Endothelial cell (in vitro differentiated cells): ENCODE measurements at places on chromosomes 11 and 22.

DNA sequence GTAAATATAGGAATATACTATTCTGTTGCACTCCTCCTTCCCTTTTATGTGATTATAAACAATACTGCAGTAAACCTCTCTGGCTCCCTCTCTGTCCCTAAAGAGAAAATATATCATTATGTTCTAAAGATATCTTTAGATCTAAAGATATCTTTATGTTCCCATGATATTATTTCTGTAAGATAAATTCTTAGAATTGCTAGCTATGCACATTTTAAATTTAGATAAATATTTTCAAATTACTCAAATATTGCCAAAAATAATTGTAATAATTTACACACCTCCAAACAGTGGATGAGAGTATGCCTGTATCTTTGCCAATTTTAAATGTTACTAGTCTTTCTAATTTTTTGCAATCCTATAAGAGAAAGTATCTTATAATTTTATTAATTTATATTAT lies 10.3 kb upstream of the DEUP1 start:
- DNase-seq, result no peak

DNA sequence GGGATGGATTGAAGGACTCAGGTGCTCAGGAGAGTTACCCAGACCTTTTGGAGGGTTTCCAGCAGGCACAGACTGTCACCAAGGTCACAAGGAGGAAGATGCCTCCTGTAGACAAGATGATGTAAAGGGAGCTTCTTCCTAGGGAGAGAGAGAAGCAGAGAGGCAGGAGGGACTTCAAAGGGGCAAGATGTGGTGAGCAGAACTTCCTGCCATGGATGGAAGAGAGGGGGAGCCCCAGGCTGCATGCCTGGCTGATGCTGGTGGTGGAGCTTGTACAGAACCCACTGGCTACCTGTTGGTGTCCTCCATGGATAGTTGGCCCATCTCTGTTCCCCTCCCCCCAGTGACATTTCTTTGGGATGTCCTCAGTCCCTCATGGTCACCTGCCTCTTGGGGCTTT lies 4.2 kb downstream of the HEPN1 start:
- no peak for DNase-seq

GRCh38 chr11:114061681-114062049 lies 2.2 kb downstream of the ZBTB16 start:
- no peak for DNase-seq

GRCh38 chr22:28604966-28605761 lies 74.5 kb downstream of the TTC28 start:
- DNase-seq, result no peak

- no peak for DNase-seq
These were observed 36.8 kb upstream of the GRIA4 start for GRCh38 chr11:105573091-105573490.

DNA sequence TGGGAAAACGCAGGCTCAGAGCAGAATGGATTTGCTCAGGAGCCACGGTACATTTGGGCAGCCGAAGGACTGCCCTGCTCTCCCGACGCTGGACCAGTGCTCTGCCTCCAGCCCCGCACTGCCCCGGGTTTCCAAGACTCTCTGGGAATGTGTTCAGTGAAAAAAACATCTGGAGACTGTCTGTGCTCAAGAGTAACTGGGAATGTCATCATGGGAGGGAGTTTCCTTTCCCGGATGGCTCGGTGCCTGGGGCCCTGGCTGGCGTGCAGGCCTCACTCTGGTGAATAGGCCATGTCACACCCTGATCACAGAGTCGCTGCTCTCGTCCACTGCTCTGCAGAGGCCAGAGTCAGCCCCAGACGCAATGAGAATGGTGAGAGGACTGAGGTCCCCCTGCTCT lies 9.8 kb upstream of the APOL6 start:
- no peak for DNase-seq

GRCh38 chr11:9803685-9804418 lies 140.0 kb downstream of the SWAP70 start:
- no peak for DNase-seq

DNA sequence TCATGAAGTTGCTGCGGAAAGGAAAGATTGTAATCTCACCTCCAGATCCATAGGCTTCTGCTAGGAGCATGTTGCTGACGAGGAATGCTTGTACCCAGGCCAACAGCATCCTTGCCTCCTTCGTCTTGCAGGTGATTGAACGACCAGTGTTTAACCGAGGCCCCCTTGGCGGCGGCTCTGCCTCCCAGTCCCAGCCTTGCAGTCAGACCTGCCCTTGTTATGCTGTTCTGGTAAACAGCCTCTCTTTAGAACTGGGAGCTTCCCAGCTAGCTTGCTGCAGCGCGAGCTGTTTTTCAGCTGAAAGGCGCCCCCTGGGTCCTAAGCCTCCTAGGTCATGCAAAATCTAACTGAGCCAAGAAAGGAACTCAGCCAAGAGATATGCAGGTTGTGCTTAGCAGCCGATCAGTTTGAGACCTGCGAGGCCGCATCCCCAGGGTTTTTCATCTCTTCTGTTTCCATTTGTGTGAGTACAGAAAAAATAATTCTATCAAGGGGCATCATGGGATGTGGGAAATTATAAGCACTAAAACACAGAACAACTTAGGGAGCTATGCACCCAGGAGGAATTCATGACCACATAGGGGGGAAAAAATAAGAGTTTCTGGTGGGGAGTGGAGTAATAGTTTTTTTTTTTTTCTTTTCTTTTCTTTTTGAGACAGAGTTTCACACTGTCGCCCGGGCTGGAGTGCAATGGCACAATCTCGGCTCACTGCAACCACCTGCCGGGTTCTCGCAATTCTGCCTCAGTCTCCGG lies at the start of gene PIK3IP1:
Gene PIK3IP1 (minus strand): TSS at position 253 of the 754 bp plus-strand sequence. CDS start 144 bp downstream, at position 109.
- DNase-seq, result peak; percentile 79

GRCh38 chr22:47333625-47334024 lies 571.2 kb downstream of the TBC1D22A start:
- no peak for DNase-seq

DNA sequence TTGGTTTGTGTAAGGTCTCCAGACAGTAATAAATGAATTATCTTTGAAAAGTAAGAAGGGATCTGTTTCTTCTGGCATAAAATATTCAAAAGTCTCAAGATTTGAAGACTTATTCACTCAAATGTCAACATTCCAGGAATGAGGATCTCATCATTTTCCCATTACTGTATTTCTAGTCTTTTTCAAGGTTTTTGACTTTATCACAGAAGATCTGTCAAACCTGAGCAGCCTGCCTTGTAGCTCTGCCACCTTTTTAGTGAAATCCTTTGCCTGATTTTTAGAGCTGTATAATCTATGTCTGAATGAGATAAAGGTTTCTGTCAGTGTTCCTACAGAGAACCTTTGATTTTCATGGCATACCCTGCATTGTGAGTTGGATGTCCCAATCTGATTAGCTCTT lies 4.0 kb downstream of the OR51F2 start:
- DNase-seq, result no peak

DNA sequence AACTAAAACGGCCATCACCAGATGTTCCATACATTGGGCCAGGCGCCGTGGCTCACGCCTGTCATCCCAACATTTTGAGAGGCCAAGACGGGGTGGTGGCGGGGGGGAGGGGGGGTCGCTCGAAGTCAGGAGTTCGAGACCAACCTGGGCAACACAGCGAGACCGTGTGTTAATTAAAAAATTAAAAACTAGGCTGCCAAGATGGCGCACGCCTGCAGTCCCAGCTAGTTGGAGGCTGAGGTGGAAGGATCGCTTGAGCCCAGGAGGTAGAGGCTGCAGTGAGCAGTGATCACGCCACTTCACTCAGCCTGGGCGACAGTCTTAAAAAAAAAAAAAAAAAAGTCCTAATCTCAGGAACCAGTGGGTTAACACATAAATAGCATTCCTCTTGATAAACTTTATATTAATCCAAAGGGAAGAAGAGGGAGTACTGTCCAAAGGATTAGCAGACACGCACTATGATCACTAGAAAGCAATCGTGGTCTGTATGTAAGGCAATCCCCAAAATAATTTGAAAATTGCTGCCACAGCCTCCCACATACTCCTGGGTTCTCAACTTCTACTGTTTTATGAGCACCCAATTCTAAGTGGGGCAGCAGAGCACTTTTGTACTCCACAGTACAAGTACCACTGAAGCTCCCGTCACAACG lies 604 bp downstream of the PUS3 start:
- no peak for DNase-seq

- peak; percentile 34 for DNase-seq
These were observed 19.2 kb downstream of the PIM3 start for GRCh38 chr22:49979587-49980264.

GRCh38 chr11:55457641-55458040 lies 89.9 kb downstream of the OR4A15 start:
- DNase-seq, result no peak

GRCh38 chr11:128667873-128668272 lies 26.0 kb upstream of the FLI1 start:
- no peak for DNase-seq
